SW480 (cell line): ENCODE measurements at places on chromosomes 11 and 22.
A peak's percentile ranks its signal among the peaks of the same experiment; 100 is the strongest.

GRCh38 chr11:117588166-117588810, 208.7 kb downstream of the DSCAML1 start:
- DNase-seq, result no peak

DNA sequence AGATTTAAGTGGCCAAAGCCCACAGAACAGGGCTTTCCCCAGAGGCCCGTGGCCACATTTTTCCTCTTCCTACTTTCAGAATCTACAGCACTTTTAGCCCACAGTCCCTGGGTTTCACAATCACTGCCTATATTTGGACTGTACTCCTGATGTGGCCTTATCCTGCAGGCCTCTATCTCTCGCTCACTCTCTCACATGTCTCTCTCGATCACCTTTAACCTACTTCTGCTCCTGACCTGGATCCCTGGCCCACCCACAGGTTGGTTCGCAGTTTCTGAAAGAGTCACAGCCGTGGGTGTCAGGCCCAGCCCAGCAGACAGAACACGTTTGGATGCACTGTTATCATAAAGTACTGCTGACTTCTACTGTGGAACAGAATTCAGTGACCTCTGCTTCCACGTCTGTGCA, 55.5 kb downstream of the LARGE1 start:
- no peak for DNase-seq

GRCh38 chr11:117440258-117440657, 112.6 kb downstream of the CEP164 start:
- no peak for DNase-seq

DNA sequence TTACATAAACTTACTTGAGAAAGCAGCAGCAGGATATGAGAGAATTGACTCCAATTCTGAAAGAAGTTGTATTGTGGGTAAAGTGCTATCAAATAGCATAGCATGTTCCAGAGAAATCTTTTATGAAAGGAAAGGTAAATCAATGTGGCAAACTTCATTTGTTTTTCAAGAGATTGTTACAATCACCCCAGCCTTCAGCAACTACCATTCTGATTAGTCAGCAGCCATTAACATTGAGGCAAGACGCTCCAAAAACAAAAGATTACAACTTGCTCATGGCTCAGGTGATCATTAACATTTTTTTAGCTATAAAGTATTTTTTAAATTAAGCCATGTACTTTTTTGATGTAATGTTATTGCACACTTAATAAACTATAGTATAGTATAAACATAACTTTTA, 357.2 kb downstream of the TMEM135 start:
- DNase-seq, result no peak

DNA sequence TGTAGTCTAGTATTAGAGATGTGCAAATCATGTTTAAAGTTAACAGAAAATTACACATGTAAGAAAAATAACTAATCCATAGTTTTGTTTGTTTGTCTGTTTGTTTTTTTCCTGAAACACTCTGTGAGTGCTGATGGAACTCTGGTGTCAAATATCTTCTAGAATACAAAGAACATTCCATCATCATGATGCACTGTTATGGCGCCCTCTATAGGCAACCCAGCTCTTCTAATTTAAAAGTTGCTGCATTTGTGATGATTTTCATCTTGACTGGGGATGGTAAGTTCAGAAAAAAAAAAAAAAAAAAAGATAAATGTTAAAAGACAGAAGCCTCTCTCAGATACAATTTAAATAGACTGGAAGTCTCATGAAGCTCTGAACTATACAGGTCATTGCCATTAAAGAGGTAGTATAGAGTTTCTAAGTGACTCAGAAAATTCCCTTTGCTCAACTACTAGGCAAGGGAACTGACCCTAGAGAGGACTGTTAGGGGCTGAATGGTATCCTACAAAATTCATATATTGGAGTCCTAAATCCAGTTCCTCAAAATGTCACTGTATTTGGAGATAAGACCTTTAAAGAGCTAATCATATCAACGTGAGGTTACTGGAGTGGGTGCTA, 597.2 kb upstream of the ANO3 start:
- DNase-seq, result peak; percentile 2

GRCh38 chr11:124123622-124124021, 8.4 kb downstream of the VWA5A start:
- DNase-seq, result no peak

- DNase-seq, result no peak
Observed at GRCh38 chr11:119363851-119364590, 17.5 kb downstream of the USP2 start.

DNA sequence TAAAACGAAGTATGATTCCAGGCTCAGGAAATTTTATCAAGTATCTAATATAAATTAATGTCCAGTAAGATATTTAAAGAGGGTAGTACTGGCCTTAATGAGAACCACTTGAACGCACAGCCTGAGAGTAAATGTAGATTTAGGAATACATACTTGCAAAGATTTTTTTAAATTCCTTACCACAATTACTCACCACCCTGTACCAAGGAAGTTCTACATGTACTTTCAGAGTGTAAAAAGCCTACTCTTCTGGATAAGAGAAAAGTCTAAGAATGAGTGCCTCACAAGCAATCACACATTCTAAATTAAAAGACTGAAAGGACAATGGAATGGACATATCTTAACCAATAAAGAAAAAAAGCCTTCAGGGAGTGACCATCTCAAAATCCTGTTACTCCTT, 697.4 kb downstream of the DLG2 start:
- DNase-seq, result no peak

DNA sequence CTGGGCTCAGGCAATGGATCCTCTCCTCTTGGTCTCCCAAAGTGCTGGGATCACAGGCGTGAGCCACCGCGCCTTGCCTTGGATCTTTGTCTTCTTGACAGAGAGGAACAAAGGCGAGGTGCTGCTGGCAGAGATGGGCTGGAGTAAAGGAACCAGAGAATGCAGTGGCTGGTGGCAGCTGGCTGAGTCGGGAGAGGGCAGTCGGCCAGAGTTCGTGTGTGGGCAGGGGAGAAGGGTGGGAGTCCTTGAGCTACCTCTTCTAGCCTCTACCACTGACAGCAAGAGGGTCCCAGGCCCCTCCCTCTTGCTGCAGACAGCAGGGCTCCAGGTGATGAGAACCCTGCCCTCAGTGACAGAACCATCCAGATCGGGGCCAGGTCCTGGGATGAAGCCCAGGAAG, 86.2 kb upstream of the LINC01488 start:
- no peak for DNase-seq

DNA sequence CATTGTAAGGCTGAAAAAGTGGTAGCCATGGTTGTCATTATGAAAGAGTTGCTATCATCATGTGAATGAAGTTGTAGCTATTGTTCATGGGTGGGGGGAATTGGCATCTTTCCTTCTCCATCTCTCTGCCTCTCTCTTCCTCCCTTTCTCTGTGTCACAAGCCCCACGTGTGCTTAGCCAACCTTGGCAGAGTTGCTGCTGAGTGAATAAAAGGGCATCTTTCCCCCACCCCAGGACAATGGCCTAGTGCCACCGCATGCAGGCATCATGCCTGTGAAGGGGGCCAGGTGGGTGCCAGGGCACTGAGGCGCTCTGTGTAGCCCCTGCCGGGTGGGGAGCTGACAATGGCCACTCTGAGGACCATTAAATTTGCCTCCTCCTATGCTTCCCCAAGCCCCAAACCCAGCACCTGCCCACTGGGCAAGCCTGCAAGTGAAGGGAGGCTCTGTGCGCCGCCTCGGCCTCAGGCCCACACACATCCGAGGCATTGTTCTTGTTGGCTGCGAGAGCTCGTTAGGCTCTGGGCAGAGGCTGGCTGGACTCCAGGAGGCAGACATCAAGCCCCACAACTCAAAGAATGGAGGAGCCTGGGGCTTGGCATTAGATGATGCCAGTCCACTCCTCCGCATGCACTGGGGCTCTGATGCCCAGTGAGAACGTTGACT, 103.9 kb downstream of the SEZ6L start:
- DNase-seq, result no peak

DNA sequence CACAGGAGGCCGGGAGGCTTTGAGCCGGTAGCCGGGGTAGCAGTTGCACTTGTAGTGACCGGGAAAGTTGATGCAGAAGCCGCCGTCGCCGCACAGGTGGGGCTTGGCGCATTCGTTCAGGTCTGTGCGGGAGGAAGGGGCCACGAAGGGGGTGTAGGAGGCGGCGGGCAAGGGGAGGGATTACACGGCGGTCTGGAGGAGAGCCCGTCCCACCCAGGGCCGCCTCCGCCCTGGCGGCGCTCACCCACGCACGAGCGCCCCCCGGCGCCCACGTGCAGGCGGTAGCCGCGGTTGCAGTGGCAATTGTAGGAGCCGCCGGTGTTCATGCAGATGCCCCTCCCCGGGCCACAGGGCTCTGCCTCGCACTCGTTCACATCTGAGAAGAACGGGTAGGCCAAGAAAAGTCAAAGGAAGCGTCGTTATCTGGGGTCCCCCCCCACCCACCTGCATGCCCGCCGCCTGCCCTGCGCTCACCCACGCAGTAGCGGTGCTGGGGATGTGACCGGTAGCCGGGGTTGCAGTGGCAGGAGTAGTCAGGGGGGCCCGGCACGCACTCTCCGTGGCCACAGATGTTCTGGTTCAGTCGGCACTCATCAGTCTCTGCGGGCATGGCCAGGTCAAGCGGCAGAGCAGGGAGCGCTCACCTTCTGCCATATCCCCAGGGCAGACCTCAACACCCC, 10.6 kb downstream of the LTBP3 start:
- DNase-seq, result no peak

- no peak for DNase-seq
Observed at GRCh38 chr11:1256257-1257045, 33.6 kb downstream of the MUC5B start.

GRCh38 chr22:24271386-24271854, 789 bp downstream of the SPECC1L start:
- DNase-seq, result peak; percentile 13

DNA sequence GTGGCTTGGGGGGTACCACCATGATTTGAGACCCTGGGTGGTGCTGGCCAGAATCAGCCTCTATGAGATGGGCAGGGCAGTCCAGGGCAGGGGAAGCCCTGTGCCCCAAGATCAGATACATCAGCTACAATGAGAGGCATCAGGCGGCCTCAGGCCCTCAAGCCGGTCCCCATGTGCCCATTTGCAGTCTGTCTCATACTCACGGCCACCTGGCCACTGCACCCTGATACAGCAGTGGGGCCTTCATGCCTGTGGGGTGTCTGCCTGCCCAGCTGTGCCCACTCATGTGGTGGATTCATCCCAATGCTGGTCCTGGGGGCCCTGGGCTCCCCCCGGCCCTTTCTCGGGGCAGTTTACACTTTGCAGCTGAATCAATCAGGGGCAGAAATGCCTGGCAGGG, 42.4 kb upstream of the KCNQ1OT1 start:
- no peak for DNase-seq

GRCh38 chr22:25749420-25750169, 7.6 kb downstream of the MYO18B start:
- DNase-seq, result no peak

GRCh38 chr11:37948258-37948657, 1350.2 kb upstream of the RAG2 start:
- DNase-seq, result no peak
